ENCODE measurements at places on chromosomes 13 and 19.

- no peak for DNase-seq
Observed at GRCh38 chr13:112732679-112733078, 42.8 kb downstream of the ATP11A start.

GRCh38 chr19:36267061-36267845 is 52.3 kb downstream of the ZNF146 start:
- DNase-seq, result no peak

GRCh38 chr19:1271528-1272422 is 2.6 kb downstream of the CIRBP start:
- no peak for DNase-seq

GRCh38 chr13:100533588-100534041 is 55.0 kb downstream of the GGACT start:
- no peak for DNase-seq
